HFFc6 (cell line): ENCODE measurements at places on chromosomes 16 and 17.
A peak's percentile ranks its signal among the peaks of the same experiment; 100 is the strongest.

- DNase-seq: no peak
Observed at GRCh38 chr17:79064026-79064425, 10.6 kb upstream of the ENGASE start.

DNA sequence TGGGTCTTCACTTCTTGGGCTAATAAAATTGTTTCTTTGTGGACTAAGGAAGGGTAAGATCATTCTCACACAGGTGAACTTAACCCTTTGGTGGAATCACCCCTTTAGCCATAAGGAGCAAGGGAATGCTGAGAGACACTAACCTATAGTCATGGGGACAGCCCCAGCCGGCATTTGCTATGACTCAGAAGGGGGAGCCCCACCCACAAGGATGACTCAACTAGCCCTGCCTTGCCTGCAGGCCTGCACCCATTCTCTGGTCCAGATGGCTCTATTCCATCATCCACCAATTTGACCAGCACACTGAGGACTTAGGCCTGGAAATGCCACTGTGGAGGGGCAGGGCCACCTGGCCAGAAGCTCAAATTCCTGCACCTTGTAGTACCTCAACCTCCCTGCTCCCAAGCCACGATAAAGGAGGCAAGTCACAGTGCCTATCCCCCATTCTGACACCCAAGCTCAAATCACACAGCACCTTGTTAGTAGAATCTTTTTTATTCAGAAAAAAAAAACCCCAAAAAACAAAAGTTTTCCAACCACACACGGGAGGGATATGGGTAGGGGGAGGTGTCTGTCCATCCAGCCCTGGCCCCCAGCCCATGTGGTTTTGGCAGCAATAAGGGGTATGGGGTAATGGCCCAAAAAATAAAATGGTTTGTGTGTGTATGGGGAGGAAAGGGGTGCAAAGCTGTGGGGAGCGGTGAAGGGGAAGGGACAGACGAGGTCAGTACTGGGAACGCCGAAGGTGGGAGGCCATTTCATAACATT lies 3.0 kb downstream of the PFN1 start:
- peak; percentile 89 for DNase-seq

DNA sequence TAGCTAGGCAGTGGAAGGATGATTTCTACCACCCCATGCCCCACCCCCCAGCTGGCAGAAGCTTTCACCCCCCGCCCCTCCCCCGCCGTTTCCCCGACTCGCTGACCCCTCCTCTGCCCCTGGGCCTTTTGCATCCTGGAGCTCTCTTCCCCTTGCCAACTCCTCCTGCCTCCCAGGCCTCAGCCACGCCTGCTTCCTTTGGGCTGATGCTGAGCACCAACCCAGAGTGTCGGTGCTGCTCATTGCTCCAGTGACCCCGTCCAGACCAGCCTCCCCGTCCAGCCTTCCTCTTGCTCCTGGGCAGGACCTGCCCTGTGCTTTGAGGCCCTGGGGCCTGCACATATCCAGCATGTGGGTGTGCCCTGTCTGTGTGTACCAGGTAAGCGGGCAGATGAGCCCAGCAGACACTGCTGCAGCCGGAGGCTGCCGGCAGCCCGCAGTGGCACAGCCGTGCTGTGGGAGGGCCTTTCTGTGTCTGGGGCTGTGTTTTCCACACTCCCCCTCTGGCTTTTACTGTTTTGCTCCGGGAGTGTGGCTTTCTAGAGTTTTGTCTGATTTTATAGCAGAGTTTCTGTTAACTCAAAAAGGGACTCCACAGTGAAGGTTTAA lies 72.9 kb downstream of the JPH3 start:
- DNase-seq: no peak

DNA sequence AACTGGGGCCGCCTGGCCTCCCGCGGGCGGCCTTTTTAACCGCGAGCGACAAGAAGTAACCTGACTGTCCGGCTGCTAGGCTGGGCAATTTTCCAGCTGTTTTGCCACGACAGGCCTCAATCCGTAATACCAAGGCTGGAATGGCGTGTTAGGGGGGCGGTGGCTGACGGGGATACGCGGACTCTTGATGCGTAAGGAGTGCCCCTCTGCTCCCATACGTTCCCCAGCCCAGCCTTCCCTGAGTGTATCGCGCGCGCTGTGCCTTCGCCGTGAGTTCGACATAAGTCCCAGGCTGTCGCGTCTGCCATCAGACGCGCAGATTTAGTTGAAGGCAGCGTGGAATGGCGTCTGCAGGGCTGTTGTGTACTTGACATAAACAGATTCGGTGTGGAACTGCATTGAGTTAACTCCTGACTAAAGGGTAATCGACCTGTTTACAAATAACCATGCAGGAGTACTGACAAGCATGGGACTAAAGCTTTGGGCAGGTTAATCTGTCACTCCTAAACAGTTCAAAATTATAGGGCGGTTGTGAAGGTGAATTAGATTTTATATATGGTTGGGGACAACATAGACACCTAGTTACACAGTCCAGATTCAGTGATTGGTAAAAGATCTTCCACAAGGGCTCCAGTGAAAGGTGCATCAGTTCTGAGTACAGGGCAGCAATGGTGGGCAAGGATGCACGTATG lies 16.6 kb upstream of the ERN1 start:
- DNase-seq: peak; percentile 41

DNA sequence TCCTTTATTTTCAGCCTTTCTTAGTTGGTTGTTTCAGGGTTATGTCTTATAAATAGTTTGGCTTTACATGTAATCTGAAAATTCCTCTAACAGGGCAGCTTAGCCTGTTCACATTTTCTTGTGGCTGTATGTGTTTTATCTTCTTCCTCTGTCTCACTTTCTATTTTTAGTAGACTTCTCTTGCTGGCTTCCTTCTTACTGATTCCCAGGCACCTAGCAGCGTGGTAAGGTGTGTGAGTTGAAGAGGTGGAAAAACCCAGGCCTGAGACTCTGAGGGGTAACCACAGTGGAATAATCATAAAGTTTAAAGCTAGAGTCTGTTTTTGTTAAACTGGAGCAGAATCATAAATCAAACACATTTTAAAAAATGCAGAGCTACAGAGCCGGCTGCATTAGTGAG lies 190.9 kb downstream of the LGALS9B start:
- no peak for DNase-seq

DNA sequence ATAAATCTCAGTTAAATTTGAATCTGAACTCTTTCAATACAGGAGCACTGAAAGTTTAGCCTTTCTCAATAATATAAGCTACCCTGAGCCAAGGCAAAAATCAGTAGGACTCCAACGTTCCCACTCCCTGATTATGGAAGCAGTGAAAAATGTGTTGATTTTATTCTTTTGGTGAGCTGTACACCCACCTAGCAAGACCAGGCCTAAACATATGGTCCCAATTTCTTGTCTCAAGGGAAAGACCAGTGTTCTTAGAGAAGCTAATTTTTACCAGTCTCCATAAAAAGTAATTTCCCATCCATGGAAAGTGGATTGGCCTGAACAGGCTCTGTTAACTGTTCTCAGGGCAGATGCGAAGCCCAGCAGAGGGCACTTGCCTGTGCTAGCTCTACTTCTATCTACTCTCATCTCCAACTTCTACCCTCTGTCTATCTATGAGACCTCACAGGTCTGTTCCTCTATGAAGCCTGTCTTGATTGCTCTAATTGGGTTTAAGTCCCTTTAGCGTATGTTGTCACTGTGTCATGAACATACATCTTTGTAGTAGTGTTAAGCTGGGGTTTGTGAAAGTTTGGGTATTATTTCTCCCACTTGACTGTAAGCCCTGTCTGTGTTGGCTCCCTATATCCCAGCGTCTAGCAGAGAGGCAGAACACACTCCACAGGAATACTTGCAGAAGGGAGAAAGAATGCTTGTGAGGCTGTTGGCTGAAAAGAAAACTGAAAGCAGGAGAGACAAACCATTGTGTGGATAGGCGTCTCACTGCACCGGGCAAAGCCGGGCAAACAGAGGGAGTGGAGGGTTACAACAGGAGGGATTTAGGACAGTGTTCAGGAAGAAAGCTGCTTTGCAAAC lies 167.1 kb upstream of the MAF start:
- DNase-seq: no peak

DNA sequence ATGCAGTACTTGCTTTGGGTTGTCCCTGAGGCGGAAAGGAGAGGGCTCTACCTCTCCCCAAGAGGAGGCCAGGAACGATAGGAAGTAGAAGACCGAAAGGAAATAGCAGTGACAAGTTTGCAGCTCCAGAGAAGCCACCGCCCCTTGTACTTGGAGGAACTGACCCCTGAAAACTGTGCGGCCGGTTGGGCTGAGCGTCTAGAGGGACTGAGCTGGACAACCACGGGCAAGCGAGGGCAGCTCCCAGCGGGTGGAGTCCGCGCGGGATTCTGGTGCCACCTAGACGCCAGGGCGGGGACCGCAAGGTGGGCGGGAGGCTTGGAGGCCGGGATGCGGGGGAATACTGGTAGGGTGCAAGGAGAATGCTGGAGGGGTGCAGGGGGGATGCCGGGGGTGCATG lies 1.3 kb upstream of the SLC6A4 start:
- no peak for DNase-seq

- DNase-seq: no peak
Observed at GRCh38 chr17:49552070-49552751, 23.5 kb upstream of the NXPH3 start.

DNA sequence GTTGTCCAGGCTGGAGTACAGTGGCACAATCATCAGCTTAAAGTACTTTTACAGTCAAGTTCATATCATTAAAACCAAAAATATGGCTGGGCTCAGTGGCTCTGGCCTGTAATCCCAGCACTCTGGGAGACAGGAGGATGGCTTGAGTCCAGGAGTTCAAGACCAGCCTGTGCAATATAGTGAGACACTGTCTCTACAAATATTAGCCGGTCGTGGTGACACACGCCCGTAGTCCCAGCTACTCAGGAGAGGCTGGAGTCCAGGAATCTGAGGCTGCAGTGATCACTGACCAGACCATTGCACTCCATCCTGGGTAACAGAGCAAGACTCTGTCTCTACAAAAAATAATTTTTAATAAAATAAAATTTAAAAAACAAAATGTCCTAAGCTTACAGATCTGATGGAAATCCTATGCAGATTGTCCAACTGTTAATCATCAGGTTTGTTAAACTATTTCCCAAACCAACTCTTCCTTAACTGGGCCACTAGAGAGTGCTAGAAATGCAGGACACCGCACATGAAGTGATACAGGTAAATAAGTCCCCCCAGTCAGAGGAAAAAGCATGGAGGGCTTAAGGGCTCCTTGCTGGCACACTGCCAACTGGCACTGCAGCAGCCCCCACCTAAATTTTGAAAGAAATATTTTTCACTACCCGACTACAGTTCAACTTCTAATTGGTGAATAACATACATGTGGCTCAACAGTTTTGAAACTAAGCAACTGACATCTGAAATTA lies 2.8 kb downstream of the USP22 start:
- peak; percentile 49 for DNase-seq

- DNase-seq: peak; percentile 80
Observed at GRCh38 chr16:66382171-66382965, 15.9 kb downstream of the CDH5 start.

DNA sequence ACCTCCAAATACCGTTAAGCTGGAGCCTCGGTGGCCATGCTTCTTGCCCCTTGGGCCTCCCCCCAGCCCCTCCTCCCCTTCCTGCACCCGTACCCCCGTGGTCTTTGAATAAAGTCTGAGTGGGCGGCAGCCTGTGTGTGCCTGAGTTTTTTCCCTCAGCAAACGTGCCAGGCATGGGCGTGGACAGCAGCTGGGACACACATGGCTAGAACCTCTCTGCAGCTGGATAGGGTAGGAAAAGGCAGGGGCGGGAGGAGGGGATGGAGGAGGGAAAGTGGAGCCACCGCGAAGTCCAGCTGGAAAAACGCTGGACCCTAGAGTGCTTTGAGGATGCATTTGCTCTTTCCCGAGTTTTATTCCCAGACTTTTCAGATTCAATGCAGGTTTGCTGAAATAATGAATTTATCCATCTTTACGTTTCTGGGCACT lies 928 bp downstream of the HBA1 start:
- no peak for DNase-seq

GRCh38 chr16:67528870-67529581 lies 397 bp downstream of the RIPOR1 start:
- no peak for DNase-seq

GRCh38 chr17:50816271-50816670 lies 19.1 kb upstream of the WFIKKN2 start:
- DNase-seq: no peak

GRCh38 chr17:47238321-47239010 lies 15.2 kb upstream of the ITGB3 start:
- DNase-seq: no peak

- no peak for DNase-seq
Observed at GRCh38 chr16:27174007-27174406, 29.3 kb upstream of the KDM8 start.

DNA sequence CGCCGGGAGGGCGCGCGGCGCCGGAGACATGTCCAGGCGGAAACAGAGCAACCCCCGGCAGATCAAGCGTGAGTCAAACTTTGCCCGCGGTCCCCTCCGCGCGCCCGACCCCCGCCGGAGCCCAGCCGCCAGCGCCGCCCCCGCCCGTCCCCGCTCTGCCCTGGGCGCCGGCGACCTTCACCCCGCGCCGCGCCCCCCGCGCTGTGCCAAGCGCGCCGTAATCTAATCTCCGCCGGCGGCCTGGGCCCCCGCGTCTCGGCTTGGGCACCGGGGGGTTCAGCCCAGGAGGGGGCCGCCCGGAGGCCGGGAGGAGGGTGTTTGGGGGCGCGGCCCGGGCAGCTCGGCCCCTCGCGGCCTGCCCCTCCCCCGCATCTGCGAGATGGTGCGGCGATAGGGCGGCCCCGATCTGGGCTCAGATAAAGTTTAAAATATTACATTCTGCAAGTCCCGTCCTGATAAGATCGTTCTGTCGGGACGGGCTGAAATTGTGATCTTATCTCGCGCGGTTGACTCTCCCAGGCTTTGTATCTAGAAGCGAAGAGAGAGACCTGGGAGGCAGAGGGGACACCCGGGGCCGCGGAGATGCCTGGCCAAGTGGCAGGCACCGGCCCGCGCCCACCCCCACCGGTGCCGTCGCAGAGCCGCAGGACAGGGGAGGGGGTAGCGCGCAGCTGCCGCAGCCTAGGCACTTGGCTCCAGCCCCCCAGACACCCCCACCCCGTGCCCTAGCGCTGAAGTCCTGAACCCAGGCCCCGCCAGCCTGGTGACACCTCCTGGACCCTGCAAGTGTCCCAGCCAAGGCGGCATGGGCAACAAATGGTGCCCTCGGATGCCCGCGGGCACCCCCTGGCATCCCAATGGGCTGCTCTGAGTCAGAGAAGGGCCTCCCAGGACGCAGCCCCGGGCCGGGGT lies 787 bp downstream of the ZFPM1 start:
- no peak for DNase-seq

DNA sequence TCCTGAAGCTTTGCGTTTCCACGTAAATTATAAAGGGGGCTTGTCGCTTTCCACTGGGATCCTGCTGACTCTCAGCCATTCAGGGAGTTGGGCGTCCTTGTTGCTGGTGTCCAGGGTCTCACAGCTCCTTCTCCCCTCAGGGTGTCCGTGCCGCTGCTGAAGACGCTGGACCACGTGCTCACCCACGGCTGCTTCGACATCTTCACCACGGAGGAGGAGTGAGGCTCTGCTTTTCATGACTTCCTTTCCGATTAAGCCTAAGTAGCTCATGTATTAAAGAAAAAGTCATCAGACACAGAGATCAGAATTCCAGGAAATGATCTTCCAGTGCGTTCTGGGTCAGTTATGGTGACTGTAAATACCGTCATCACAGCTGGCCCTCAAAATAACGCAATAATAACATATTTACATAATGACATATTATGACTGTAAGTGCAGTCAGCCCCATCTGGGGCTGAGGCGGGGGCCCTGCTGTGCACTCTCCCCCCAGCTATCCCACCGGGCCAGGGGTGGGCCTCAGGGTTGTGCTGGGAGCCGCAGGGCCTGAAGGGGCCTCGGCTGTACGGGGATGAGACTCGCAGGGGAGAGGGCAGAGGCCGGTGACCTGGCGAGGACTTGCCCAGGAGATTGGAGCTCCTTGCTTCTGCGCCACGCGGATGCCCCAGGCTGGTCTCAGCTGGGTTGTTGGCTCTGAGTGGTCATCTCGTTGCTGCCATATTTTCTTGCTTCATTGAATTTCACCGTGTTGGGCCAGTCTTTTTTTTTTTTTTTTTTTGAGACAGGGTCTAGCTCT lies 92.9 kb upstream of the ZNF750 start:
- DNase-seq: no peak
